ENCODE measurements at places on chromosomes 7 and 10.

- DNase-seq: no peak
Measured at GRCh38 chr7:24580283-24580946, 7.2 kb downstream of the PALS2 start.

DNA sequence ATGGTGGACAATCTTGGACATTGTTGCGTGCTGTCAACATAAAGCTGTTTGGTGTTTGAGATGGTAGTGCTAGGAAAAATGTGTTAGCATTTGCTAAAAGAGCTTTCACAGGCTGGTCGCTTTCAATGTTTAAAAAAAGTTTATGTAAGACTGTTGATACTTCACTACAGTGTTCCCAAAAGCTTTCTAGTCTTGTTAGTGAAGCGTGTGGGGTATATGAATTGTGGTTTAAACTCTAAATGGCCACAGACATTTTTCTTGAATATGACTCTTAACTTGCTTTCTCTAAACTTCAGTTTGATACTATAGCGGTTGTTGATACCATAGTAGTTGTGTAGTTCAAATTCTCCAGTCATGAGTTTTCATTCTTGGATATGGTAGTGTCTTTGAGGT is 44.9 kb downstream of the MCU start:
- DNase-seq: no peak

DNA sequence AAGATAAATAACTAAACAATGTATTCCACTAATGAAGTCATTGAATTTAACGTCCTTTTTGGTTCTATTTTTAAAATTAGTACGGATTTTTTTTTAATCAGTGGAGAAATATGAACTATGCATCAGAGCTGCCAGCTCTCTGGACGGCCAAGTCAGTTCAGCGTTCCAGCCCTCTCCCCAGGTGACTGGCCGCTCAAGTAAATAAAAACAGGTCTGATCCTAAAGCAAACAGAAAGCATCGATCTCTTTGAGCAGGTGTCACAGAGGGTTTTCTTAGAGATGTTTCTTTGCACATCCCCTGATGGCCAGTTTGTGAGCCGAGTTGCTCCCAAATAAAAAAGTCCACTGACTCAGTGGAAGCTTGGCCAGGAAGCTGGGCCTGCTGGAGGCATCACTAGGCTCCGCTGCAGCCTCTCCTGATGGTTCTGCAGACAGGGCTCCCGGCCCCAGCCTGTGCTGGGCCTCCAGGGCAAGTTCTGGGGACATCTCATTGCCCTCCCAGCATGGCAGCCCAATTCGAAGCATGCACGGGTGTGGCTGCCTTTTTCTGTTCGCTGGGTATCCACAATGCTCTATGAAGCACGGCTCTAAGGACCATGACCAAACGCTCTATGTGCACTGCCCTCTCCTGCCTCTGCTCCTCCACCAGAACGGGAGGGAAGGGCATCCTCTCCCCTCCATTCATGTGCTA is 74.7 kb upstream of the PPP2R2D start:
- DNase-seq: no peak

GRCh38 chr10:30637881-30638467 is 8.4 kb upstream of the LYZL2 start:
- peak; percentile 45 for DNase-seq
